ENCODE measurements at places on chromosomes 2 and 18. TPM values are rescaled to one million over a fixed set of nuclear protein-coding genes. Genes with fewer than 3 reads are reported as not detected.

DNA sequence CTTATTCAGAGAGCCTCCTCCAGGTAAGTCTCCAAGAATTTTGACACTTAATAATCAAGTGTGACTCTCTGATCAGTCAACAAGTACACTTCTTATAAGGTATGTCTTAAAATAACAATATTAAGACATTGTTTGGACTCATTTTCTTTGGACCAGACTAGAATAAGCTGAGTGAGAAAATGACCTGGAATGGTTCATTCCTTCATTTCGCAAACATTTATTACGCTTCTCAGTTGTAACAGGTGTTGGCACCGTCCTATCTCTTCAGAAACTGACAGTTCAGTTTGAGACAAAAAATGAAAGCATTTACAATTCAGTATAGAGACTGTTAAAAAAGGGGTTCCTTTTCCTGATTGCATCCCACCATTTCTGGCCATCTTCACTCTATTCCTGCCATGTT, 46.6 kb downstream of the TSPYL6 start:
- DNase-seq = no peak

DNA sequence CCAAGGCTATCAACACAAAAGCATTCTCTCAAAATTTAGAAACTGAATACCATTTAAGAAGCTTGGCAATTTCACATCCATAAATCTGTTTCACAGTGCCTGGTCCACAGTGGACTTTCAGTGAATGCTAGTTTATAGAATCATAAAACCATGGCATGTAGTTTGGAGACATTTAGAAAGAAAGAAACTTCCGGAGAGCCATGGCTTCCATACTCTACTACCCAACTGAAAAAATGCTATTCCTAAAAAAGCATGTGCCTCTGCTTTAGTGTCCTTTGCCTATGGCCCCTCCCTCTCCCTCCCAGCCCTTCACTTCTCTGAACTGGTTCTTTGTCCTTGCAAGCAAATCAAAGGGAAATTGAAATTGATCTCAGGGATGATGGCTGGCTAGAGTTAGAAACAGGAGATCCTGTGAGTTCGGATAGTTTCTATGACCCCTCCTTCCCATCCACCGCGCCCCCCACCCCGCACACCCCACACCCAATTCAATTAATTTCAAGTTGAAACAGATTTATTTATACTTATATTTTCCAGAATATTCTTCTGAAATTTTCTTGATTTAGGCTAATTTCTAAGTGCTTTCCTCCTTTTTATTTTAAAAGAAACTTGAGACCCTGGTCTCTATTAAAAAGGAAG, 248.3 kb downstream of the TRIB2 start:
- DNase-seq = no peak

DNA sequence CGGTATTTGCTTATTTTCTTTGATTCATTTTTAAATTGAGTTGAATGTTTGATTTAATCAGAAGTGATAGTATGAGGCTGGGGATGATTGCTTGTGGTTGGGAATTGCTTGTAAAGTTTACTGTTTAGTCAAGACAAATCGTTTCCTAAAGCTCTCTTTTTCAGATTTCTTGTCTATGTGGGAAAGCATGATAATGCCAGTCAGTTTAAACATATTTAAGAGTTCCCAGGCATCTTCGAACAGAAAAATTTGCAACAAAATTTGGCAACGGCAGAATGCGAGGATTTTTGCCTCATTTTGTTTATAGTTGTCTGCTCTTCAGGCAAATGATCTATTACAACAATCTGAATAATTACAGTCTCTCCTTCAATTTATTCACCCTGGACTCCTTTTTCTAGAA, 22.5 kb downstream of the EPAS1 start:
- no peak for DNase-seq

DNA sequence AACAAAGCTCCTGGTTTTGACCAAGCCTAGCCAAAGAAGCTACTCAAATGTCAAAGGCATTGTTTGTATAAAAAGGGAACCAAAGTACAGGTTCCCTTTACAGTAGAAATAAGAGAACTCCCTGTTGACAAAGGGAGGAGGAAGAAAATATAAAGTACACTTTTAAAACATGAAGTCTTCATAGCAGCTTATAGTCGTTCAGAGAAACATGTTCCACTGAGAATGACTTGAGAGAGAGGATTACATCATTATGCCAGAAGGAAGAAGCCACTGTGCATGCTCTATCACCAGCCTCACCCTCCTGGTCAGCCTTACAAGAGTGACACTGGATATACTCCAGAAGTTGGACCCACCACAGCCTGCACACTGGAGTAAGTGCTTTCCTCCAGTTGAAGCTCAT, 2.5 kb upstream of the DHRS9 start:
- no peak for DNase-seq

- DNase-seq = no peak
Measured at GRCh38 chr2:21330786-21331391, 207.1 kb downstream of the TDRD15 start.

- no peak for DNase-seq
Measured at GRCh38 chr2:74036450-74037195, 51.9 kb downstream of the TET3 start.

- no peak for DNase-seq
Measured at GRCh38 chr2:105274046-105274445, 32.5 kb downstream of the GPR45 start.

DNA sequence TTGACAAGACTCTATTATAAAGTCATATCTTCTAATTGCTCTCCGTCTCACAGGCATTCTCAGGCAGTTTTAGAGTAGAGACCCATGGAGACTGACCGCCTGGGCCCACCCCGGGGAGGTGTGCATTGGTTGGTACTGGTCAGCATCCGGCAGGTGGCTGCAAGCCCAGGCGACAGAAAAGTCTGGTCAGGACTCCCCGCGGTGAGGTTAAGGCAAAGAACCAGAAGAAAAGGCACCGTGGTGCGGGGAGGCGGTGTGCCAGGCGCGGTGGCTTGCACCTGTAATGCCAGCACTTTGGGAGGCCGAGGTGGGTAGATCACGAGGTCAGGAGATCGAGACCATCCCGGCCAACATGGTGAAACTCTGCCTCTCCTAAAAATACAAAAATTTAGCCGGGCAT, 32.5 kb downstream of the AMER3 start:
- no peak for DNase-seq

DNA sequence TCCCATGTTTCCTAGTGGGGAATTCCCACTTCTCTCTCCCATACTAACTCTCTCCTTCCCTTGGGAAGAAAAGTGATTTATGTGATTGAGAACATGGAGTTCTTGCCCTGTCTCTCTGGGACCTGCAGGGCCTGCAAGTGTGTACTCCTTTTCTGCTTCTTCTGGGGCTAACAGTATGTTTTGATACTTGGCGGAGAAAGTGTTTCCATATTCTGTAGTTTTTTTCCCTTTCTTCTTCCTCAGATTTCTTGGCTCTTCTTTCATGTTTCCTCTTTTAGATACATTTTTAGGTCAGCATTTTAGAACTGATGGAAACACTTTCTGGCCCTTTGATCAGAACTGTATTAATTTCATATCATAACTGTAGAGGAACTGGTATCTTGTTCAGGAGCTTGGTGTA, 352.2 kb downstream of the DLGAP1 start:
- no peak for DNase-seq

DNA sequence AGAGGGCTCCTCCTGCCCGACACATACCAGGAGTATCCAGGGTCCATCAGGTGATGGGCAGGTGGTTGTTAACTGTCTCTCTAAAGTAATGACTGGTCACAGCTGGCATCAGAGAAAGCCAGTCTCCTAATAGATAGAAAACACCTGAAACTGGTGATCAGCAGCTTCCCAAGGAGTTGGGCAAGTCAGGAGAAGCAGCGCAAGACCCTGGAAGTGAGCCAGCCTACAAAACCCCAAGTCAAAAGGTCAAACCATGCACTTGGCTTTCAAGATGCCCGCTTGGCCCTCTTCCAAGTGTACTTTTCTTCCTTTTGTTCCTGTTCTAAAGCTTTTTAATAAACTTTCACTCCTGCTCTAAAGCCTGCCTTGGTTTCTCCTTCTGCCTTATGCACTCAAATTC, 815.2 kb downstream of the DCDC2C start:
- DNase-seq = no peak

- peak; percentile 83 for DNase-seq
Measured at GRCh38 chr2:152025678-152026287, 73.1 kb downstream of the CACNB4 start.

DNA sequence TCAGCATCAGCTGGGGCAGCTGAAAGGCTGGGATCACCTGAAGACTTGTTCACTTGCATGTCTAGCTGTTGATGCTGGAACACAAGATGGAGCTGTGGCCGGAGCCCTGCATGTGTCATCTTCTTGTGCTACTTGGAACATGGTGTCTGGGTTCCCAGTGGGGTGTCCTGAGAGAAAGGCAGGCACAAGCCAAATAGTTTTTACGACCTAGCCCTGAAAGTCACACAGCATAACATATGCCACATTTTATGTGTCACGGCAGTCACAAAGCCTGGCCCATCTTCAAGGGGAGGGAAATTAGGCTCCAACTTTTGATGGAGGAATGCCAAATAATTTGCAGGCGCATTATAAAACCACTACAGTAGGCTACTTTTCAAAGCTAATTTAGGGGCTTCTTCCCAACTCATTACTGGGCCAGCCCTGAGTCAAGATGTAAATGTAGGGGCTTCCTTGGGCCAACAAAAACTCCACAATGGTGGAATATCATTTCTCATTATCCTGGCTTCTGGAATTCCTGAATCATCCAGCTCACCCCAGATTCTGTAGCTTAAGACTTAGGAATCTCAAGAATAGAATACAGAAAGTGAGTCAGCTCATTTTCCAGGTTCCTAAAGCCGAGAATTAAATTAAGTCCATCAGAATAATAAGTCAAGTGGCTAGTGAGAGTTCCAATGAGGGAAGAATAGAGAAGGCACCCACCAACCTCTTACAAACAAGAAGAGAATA, 543.0 kb downstream of the TNS1 start:
- no peak for DNase-seq

GRCh38 chr2:8641301-8641965, 40.4 kb upstream of the ID2 start:
- DNase-seq = no peak

DNA sequence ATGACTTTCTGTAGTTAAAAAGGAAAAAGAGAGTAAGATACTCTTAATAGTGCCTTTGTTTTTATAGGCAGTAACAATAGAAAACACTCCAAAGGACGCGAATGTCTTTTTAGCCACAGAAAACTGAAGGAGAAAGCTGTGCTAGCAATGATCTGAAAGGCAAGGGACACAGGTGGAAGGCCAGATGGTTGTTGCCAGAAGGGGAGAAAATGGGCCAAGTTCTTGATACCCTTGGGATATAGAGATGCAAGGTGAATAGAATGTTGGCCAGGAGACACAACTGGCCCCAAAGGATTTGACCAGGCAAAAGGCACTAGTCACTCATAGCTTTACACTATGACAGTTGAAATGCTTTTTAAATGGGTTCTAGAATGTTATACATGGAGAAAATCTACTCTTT, 180.0 kb downstream of the NRXN1 start:
- no peak for DNase-seq

DNA sequence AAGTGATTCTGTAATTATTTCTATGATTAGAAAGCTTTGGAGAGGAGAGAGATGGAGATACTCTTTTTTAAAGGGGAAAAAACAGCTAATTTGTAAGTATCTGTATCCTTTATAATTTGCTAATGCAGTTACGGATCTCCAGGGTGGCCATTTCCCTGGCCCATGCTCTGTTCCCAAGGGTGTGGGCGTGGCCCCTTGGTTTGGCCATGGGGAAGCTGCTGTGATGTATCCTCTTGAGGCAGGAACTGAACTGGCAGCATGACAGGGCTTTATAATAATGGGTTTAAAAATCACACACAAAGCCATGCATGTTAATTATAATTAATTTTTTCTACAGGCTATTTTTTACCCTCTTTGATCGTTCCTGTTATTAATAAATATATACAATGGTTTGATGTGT, 27.0 kb downstream of the TRAPPC12 start:
- DNase-seq = no peak

GRCh38 chr18:9249254-9249653, 85.3 kb upstream of the TWSG1 start:
- no peak for DNase-seq

GRCh38 chr18:40096675-40097074, 1858.4 kb upstream of the PIK3C3 start:
- no peak for DNase-seq

GRCh38 chr2:12539776-12540562, 176.8 kb upstream of the TRIB2 start:
- no peak for DNase-seq

GRCh38 chr2:24490690-24491541, at the start of gene NCOA1:
TSS of gene NCOA1 (plus strand) at chr2:24491254. CDS start at chr2:24658678, 167,424 bp downstream.
- peak; percentile 92 for DNase-seq

GRCh38 chr2:48467637-48468036, 62.3 kb upstream of the STON1 start:
- no peak for DNase-seq

DNA sequence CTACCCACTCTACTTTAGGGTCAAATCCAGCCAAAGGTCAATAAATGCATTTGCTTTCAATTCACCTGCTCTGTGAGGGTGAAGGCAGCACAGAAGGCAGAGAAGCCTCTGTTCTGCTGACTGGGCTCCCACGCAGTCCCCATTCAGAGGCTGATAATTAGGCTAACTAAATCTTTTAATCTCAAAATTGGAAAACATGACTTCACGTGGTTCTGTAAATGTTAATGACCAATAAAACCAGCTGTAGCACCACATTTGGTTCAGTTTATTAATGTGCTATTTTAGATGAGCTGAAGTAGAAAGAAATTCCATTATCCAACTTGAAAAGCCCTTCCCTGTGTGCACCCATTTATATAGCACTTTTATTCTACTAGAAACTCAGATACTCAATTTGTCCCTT, 310.6 kb downstream of the C1D start:
- no peak for DNase-seq

DNA sequence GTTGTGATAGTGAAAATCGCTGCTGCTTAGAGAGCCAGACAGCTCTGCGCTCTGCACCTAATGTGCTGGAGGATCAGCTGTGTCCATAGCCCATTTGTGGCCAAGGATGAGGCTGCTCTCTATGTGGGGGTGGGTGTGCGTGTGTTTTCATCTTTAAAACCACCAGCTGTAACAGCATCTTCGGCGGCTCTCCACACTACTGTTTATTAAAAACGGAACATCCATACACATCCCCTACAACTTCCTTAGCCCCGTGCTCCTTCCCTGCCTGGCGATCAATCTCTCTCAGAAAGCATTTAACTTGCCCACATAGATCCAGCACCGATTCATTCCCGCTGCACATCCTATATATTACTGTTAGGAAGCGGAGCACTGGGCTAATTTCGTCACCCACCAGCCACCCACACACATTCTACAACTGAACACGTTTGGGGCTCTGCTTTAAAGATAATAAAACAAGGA, 1.6 kb downstream of the CELF4 start:
- DNase-seq = no peak

- DNase-seq = no peak
Measured at GRCh38 chr18:45241982-45242565, 373.2 kb upstream of the SLC14A2 start.

- DNase-seq = no peak
Measured at GRCh38 chr2:141557329-141558095, 573.3 kb downstream of the LRP1B start.

MARCHF4 gene
- not detected for total RNA-seq

CDKL4 gene
- 1.1 TPM for total RNA-seq

LYG2 gene
- total RNA-seq = not detected

CAPN14 gene
- total RNA-seq = 0.05 TPM

ELOA2 gene
- not detected for total RNA-seq

UGT1A6 gene
- not detected for total RNA-seq

CHRNA1 gene
- total RNA-seq = not detected

IL1F10 gene
- not detected for total RNA-seq

CTNNA2 gene
- not detected for total RNA-seq

DNAH6 gene
- total RNA-seq = 0.47 TPM

PKDCC gene
- total RNA-seq = 76.0 TPM

ZBTB7C gene
- total RNA-seq = 1.1 TPM

NDUFV2 gene
- 170 TPM for total RNA-seq

CROCC2 gene
- total RNA-seq = under 0.01 TPM

Measured in liver (tissue), 10 donors.